BE2C (cell line): ENCODE measurements at places on chromosomes 11 and 22.

DNA sequence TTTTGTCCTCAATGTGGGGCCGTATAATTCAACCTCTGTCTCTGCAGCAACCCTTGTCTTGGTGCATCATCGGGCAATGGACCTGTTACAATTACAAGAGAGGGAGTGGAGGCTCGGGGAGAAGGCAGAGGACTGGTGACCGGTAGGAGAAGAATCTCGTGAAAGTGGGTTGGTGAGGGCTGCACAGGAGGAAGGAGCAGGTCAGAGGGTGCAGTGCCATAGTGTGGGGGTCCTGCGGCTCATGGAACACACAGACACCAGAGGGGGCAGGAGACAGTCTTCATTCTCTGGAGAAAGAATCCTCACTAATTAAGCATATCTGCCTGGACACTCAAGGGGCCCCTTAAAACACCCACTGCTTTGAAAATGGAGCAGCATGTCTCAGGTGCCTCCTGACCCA, 174.7 kb upstream of the B3GAT1 start:
- no peak for DNase-seq

DNA sequence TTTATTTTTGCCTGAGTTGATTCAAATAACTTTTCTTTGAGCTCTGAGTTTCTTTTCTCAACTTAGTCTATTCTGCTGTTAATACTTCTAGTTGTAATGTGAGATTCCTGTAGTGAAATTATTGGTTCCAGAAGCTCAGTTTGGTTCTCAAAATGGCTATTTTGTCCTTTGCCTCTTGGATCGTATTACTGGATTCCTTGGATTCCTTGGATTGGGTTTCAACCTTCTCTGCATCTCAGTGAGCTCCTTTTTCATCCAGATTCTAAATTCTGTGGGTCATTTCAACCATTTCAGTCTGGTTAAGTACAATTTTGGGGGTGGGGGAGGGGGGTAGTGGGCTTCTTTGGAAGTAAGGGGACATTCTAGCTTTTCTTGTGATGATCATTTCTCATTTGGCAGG, 341.1 kb upstream of the CNTN5 start:
- no peak for DNase-seq

DNA sequence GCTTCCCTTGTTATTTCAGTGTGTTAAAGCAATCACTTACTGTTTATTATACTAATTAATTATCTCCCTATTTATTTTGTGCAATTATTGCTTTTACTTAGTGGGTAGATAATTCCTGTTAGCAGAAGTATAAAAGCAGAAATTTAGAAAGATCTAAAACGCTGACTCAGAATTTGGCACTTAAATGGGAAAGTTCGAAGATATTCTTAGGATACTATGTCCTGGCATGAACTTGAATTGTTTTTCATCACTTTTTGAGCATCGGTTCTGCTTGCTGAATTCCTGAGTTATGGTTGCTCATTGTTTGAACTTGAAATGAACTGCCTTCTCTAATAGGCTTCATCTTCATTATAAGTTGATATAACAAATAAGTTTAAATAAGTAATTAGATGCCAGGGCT, 325.4 kb downstream of the JRKL start:
- no peak for DNase-seq

DNA sequence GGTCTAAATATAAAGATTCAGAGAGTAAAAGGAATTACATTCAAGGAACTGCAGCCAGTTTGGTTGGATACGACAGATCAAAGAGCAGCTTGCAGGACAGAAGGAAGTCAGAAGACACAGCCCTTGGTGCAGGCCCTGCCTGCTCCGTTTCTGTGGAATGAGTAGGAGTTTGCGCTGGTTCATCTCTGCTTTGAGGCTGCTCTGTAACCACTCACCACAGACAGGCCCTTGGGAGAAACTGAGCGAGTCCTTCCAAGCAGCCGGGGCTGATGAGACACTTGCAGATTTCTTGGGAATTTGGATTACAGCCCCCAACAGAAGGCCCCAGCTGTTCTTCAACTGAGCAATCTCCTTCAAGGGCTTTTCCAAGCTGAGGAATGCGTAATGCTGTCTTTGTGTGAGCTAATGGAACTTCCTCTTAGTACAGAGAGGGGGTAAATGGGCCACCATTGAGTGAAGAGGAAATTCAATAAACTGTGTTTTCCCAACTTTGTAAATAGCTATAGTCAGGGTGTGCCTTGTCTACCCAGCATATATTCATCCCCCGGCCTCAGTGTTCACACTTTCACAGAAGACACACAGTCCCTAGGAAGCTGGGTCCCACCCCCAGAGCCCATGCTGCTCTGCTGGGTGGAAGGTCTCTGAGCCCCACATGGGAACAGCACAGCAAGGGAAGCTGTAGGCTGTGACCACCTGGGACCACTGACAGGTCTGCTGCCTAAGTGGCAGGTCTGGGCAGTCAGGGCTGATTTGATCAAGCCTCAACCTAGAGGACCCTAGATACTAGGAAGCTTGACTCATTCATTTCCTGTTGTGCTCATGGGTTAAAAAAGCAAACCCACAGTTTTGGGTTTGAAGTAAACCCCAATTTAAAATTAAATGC, 16.6 kb downstream of the IL10RA start:
- no peak for DNase-seq

GRCh38 chr22:23263651-23264555, 83.6 kb downstream of the BCR start:
- no peak for DNase-seq

DNA sequence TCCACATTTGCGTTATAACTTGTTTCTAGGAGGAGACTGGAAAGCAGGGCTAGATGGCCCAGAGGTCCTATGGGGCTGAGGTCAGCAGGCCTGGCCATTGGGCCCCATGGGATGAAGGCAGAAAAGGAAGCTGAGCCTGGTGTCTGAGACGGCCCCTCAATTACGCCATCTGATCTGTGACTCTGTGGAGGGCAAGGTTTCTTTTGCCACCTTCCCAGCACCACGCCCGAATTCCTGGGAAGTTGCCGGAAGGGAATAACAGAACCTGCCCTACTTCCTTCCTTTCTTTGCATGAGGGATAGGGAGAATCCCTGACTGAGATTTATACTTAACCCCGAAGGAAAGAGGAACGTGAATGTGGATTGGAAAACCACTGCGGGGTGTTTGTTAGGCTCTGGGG, 118.1 kb downstream of the MPPED1 start:
- DNase-seq: no peak

GRCh38 chr11:121426476-121427399, 25.4 kb upstream of the SORL1 start:
- peak; percentile 59 for DNase-seq
